ENCODE measurements at places on chromosomes 5 and 9.

GRCh38 chr5:171676286-171676944, 109.2 kb upstream of the SMIM23 start:
- peak; percentile 21 for DNase-seq

- DNase-seq, result no peak
Observed at GRCh38 chr5:113806250-113806649, 292.8 kb downstream of the YTHDC2 start.

DNA sequence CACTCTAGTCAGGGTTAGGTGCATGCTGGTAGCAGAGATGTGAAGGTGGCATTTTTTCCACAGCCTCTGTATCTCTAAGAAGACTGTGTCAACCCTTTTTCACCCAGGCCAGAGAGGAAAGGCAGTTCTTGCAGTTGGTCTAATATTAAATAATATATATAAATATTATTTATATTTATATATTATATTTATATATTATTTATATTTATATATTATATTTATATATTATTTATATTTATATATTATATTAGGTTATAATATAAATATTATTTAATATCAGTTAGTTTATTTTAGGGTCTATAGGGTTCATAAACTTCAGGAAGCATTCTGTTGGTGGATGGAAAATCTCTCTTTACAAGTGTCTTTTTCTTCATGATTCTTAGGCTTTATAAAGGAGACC, 218.6 kb upstream of the DMRTA1 start:
- DNase-seq, result no peak

DNA sequence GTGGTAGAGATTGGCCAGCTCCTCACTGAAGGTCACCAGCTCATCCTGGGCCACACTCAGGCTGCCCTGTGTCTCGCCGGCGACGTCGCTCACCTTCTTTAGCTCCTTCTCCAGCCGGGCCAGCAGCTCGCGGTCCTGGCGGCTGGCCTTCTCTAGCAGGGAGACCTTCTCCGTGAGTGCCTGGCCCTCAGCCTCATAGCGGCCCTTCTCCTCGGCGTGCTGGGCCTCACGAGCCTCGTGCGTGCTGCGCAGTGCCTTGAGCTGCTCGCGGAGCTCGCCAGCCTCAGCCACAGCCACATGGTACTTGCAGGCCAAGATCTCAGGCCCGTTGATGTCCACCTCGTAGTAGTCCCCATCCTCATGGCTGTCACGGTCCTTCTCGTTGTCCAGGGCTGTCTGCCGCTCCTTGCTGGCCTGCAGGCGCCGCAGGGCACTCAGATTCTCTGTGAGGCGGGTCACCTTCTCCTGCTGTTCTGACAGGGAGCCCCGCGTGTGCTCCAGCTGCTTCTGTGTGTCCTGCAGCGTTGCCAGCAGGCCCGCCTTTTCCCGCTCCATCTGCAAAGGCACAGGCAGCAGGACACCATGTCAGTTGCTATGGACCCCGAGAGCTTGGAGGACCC, 45.5 kb downstream of the BICD2 start:
- DNase-seq, result no peak

- no peak for DNase-seq
Observed at GRCh38 chr5:41878643-41879478, 8.6 kb upstream of the OXCT1 start.

DNA sequence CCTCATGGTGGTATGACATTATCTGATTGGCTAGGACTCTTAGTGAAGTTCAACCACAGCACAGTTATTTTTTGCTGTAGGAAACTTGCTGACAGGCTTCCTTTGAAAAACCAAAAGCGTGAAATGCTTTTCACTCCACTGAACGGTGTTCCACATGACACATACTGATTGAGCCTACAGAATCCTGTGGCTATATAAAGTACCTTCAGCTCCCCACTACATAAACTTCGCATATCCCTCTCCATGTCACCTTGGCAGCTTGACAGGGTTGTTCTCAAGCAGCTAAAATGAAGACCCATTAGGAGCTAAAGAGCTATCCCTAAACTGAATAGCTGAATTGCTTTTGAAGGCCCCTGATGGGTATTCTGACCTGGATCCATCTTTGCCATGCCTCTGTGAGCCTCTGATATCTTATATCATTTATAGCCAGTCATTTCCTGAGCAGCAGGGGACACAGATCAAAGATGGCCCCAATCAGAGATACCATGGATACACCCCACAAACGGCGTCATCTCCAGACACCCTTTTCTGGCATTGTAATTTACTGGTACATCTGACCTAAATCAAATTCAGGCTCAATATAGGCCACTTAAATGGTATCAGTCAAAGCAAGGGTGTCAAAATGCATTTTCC, 91.5 kb downstream of the APBA1 start:
- peak; percentile 23 for DNase-seq

DNA sequence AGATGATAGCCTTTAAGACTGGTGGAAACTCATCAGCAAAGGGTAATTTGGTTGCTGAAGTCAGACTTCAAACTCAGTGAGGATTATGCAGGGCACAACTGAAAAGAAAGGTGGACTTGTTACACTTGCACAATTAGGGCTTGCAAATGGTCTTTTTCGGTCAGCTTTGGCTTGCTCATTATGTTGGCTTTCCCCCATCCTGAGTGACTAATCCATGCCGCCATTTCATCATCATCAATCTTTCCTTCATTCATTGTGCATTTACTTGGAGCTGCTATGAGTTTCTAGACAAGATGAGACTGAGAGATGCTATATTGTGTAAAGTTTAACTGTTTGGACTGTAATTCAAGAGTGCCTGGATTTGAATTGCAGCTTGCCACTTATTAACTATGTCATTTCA, 134.8 kb upstream of the PPP1R2B start:
- DNase-seq, result no peak

- DNase-seq, result no peak
Observed at GRCh38 chr5:125870256-125870655, 553.0 kb upstream of the GRAMD2B start.

GRCh38 chr5:172765766-172766286, 5.2 kb downstream of the DUSP1 start:
- DNase-seq, result no peak
